T follicular helper cell (primary cell): ENCODE measurements at places on chromosomes 6 and 20.

DNA sequence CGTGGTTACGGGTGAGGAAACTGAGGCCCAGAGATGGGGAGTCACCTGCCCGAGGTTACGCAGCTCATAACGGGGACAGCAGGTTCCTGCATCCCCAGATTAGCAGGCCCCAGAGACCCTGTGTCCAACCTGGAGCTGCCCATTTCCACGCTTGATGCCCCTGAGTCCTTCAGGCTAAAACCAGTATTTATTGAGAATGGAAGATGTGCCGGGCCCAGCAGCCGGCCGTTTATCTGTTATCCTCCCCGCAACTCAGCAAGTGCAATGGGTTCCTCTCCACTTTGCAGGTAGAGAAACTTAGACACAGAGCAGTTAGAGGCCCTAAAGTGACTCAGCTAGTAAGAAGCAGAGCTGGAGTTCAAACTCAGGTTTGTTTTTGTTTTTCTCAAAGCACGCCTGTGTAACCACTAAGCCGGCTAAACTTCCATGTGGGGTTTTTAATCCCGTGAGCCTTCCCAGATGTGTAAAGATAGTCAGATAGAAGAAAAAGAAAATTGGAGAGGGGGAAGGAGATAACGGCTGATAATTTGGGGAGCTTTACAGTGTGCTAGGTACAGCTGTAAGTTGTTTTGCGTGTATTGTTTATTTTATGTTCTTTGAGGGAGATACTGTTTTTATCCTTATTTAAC is 775 bp downstream of the PFDN4 start:
- no peak for DNase-seq

DNA sequence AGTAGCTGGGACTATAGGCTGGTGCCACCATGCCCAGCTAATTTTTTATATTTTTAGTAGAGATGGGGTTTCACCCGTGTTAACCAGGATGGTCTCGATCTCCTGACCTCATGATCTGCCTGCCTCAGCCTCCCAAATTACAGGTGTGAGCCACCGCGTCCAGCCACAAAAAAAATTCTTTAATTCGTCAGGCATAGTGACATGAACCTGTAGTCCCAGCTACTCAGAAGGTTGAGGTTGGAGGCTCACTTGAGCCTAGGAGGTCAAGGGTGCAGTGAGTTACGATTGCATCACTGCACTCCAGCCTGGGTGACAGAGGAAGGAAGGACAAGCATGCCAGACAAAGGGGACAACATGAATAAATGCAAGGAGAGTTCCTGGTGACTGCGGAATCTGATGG is 19.5 kb upstream of the ASXL1 start:
- DNase-seq: no peak

DNA sequence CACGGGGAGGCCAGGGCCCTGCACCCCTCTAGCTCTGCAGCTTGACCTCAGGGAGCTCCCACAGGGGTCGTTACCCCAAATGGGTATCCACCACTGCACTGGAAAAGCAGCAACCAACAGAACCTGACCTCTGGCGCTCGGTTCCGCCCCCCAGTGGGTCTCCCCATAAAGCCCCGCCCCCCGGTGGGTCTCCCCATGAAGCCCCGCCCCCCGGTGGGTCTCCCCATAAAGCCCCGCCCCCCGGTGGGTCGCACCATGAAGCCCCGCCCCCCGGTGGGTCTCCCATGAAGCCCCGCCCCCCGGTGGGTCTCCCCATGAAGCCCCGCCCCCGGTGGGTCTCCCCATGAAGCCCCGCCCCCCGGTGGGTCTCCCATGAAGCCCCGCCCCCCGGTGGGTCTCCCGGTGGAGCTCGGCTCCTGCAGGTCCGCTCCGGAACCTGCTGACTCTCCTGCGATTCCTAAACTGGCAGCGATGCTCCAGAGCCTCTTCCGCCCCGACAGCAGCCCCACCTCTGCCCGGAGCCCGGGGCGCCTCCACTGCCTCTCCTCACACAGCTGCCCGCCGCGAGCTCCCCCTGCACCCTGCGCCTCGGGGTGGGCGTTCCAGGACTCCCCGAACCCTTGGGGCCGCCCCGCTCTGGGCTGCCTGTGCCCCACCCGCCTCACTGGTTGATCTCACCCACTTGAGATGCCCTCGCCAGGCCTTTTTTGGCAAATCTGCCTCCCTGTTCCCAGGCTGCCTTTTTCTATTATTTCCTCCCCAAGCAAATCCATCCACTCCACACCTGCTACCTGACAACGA is 12.1 kb downstream of the SLC2A4RG start:
- no peak for DNase-seq

DNA sequence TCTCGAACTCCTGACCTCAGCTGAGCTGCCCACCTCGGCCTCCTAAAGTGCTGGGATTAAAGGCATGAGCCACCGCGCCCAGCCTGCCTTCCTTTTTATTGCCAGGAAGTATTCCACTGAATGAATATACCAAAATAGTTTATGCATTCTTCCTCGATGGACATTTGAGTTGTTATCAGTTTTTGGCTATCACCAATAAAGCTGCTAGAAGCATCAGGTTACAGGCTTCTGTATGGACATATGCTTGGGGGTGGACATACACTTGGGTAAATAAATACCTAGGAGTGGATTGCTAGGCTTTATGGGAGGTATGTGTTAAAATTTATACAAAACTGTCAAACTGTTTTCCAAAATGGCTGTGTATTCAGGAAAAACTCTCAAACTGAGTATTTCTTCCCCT is 10.0 kb upstream of the RPS10 start:
- DNase-seq: no peak

DNA sequence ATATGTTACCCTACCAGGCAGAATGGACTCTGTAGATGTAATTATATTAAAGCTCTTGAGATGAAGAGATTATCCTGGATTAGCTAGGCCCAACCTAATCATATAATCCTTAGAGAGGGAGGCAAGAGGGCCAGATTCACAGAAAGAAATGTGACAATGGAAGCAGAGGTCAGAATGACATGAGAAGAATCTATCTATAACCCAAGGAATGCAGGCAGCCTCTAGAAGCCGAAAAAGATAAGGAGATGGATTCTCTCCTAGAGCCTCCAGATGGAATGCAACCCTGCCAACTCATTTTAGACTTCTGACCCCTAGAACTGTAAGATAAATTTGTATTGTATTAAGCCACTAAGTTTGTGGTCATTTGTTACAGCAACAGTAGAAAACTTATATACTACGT is 12.3 kb downstream of the PXT1 start:
- DNase-seq: no peak

GRCh38 chr6:137968455-137968804 is 101.4 kb downstream of the TNFAIP3 start:
- DNase-seq: no peak

GRCh38 chr20:59783641-59784010 is 149.8 kb downstream of the SYCP2 start:
- no peak for DNase-seq

DNA sequence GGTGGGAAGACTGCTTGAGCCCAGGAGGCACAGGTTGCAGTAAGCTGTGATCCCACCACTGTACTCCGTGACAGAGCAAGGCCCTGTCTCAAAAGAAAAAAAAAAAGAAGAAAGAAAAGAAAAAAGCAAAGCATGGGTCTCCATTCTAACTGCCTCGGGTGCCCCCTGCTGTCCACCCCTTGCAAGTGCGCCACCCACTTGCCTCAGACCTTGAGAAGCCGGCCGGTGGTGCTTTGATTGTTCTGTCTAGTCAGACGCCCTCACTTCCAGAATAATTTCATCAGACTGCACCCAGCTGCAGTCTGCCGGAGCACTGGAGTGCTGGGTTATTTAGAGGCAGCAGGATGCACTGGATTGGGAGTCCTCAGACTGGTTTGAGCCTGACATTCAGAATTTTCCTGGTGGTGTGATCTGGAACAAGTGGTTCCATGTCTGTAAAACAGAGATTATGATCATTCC is 17.6 kb upstream of the TM9SF4 start:
- peak; percentile 56 for DNase-seq

GRCh38 chr20:25991756-25992130 is 295.1 kb upstream of the ZNF337 start:
- DNase-seq: no peak

- DNase-seq: no peak
Measured at GRCh38 chr6:25542984-25543910, 108.8 kb upstream of the SCGN start.

GRCh38 chr6:138631566-138631965 is 132.3 kb upstream of the NHSL1 start:
- no peak for DNase-seq

GRCh38 chr20:37729909-37730308 is 36.1 kb downstream of the CTNNBL1 start:
- no peak for DNase-seq

DNA sequence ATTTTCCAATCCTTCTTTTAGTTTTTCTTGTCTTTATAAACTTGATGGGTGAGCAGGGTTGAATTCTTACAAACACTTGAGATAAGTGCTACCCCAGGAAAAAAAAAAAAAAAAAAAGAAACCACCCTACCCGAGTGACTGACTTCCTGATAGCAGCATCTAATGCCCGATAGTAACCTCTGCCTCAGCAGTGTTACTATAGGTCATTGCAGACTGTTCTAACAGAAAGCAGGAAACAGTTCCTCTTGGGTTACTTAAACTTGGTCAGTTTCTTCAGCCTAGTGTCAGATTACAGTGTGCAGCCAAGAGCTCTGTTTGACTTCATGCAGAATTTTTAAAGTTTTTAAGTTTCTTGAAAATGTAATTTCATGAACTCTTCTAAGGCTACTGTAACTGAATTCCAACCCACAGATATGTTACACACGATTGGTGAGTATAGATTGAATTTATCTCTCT is 2.1 kb downstream of the MYLIP start:
- peak; percentile 51 for DNase-seq

- DNase-seq: no peak
Measured at GRCh38 chr6:94362061-94362864, 942.9 kb upstream of the EPHA7 start.

DNA sequence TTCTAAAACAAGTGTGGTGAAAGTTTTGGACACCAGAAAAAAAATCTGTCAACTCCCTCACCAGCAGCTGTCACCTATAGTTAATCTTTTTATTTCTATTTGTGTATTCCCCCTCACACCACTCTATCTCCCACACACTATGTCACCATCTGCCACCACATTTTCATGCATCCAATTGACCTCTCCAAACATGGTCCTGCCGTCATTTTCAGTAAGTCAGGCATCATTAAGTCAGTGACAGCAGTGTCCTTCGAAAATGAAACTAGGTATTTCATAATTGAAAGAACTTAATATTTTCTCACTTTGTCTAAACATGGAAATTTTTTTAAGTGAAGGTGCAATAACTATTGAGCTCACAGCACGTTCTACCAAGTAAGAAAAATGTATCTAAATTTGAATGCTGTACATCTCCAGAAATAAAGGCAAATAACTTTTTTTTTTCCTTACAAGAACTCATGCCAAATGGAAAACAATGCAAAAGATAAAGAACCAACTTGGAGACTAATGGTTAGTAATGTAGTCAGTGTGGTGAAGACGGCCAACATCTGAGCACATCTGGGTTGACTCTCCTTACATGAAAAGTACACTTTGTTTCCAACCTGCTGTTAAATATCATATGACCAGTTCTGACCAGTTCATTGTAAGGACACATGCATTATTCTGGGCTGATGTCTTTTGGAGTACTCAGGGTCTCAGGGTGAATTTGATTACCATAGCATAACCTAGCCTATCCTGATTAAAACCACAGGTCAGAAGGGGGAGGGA is 623.3 kb upstream of the MANEA start:
- no peak for DNase-seq

DNA sequence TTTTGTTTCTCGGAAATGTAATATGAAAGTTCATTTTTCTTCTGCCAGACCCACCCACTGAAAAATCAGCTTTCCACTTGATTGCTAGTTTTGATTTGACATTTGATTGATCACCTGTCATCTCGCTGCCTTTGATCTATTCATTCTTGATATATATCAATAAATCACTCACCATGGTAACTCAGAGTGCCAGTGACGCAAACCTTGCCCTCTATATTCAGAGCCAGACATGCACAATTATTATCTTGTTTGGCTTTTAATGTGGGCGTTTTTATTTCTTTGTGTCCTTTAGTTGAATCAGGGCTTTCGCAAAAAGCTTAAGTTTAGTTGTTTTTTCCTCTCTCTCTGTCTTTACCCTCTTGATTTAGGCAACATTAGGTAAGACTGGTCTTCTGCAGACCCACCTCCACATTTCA is 2.0 kb downstream of the TSHZ2 start:
- DNase-seq: peak; percentile 43

DNA sequence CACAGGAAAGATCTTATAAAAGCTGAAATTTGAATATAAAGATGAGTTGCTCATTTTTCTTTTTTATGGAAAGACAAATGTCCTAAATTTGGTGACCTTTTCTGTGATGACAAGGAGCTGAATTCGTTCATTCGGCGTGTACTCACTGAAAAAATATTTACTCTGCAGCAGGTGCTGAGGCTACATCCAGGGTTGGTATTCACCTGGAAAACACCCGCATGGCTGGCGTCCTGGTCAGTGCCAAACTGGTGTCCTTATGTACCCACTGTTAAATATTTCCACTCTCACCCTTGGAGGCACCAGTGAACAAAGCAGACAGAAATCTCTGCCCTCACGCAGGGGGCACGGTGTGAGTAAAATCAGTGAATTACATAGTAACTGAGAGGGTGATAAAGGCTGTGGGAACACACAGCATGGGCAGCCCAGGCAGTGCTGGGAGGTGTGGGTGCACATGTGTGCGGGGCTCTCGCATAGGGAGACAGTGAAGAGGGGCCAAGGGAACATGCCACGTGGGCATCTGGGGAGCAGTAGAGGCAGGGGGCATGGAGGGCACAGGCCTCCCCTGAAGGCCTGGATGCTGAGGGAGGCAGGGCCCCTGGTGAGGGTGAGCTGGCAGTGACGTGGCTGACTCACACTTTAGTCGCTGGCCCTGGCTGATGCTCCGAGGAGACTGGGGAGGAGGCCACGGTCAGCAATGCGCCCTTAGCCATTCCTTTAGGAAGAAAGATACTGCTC is 89.7 kb downstream of the INSM1 start:
- no peak for DNase-seq

DNA sequence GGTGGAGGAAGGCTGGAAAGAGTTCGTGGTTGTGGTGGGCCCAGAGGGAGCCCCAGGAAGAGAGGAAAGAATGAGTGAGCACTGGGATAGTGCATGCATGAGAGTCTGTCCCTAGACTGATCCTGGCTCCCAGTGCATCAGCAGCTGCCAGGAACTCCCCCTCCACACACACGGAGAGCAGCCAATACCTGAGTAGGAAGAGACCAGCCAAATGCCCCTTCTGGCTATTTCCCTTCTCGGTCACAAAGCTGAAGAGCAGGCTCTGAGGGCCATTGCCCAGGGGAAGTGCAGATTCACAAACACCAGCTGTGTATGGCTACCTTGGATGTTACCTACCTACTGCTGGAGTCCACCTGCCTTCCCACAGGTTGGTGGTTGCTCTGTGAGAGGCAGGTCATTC is 45.1 kb downstream of the GABRR2 start:
- DNase-seq: no peak

- DNase-seq: no peak
Measured at GRCh38 chr20:278181-278580, 12.4 kb downstream of the C20orf96 start.

DNA sequence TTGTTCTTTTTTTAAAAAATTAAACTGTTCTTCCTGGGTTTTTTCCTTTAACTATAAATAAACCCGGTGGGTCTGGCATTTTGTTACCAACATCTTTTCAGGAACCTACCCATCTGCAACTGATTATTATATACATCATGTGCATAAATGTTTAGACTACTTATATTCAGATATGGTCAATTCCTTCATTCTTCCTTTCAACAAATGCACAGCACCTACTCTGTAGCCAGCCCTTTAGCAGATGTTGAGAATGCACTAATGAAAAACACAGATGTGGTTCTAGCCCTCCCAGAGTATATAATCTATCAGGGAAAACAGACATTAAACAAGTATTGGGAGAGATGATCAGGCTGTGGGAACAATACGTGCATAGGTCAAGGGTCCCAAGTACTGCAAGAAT is 237.1 kb downstream of the UST start:
- DNase-seq: no peak
